Mucosa of descending colon (tissue), 3 donors: ENCODE measurements at places on chromosomes 3 and 15. TPM values are rescaled to one million over a fixed set of nuclear protein-coding genes. Genes with fewer than 3 reads are reported as not detected.

CNTN6 gene
- 0.32 TPM for total RNA-seq

NUP210 gene
- total RNA-seq = 14.8 TPM

LNP1 gene
- 1.7 TPM for total RNA-seq

XCR1 gene
- total RNA-seq = 0.20 TPM

ONECUT1 gene
- total RNA-seq = not detected

KCNMB3 gene
- 2.7 TPM for total RNA-seq

CDCP1 gene
- total RNA-seq = 87.5 TPM

RASGRF1 gene
- 0.35 TPM for total RNA-seq

TRIM42 gene
- not detected for total RNA-seq

THBS1 gene
- 209 TPM for total RNA-seq

LDHAL6B gene
- total RNA-seq = not detected

CFAP20DC gene
- 0.49 TPM for total RNA-seq

GABRR3 gene
- not detected for total RNA-seq

IL17RC gene
- 45.6 TPM for total RNA-seq

SHISA5 gene
- total RNA-seq = 106 TPM

MOBP gene
- 1.4 TPM for total RNA-seq

CCDC191 gene
- 6.2 TPM for total RNA-seq

MST1R gene
- total RNA-seq = 153 TPM

ABHD5 gene
- total RNA-seq = 31.7 TPM

CAMP gene
- total RNA-seq = not detected

NPAP1 gene
- not detected for total RNA-seq
